Daoy (cell line): ENCODE measurements at places on chromosomes 2 and 18. TPM values are rescaled to one million over a fixed set of nuclear protein-coding genes. Genes with fewer than 3 reads are reported as not detected.

RMC1 gene
- total RNA-seq: 32.7 and 44.1 TPM in 2 replicates

TNFAIP6 gene
- total RNA-seq: 2.4 and 3.2 TPM in 2 replicates

HSBP1L1 gene
- 0.18 and 0.69 TPM in 2 replicates for total RNA-seq

DIPK1C gene
- total RNA-seq: not detected in 2 replicates

EFHD1 gene
- total RNA-seq: 0.06 and 0.95 TPM in 2 replicates
